ENCODE measurements at places on chromosomes 4 and X.

- no peak for DNase-seq
Observed at GRCh38 chrX:19554786-19555185, 39.5 kb upstream of the MAP3K15 start.

DNA sequence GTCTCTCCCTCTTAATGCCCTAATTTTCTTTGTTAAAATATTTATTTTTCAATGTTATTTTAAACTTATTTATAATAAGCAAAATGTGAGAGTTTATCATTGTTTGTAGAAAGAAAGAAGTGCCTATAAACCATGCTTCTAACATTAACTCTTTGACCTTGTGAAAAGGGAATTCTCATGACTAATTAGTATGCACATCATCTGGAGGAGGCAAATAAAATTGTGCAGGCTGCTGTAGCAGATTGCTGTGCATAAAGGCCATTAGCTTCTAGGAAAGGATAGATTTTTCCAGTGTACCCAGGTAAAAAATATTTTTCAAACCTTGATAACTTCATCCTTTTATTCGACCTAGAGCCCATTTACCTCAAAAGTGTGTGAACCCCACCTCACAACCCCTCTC is 84.6 kb upstream of the GUCY1A1 start:
- no peak for DNase-seq

DNA sequence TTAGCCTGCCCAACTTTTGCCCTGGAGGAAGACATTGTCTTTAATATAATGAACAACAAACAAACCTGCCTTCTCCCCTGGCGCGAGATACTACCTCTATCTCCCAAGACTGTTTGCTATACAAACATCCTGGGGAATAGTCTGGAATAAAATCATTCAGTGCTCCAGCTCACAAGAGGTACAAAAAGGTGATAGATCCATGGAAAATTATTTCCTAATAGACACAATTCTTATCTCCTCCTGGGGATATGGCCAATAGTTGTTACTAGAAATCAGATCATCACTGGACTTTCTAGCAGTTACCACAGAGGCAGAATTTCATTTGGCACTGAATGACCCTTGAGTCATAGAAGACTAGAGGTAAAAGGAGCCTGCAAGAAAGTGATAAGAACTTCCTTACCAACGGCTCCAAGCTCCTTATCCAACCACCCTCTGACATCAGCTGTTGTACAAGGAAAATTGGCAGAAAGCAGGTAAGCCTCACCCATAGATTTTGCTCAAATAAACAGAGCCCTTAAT is 38.1 kb downstream of the MID1 start:
- peak; percentile 1 for DNase-seq

DNA sequence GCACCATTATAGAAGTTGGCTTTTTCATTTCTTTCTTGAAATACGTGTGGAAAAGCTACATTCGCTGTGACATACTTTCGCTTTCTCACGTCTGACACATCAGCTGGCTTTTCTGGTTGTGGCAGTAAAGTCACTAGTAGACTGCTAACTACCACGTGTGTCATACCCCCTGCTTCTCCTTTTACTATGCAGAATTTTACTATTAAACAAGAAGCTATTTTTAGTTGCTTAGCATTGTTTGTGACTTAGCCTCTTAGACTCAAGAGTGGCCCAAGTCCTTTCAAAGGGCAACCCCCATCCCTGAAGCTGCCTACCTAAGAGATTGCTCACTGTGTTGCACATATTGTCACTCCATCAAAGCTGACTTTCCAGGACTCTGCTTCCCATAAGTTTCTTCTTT is 2.1 kb upstream of the IL2 start:
- DNase-seq: no peak

GRCh38 chr4:155001251-155001650 is 207.2 kb upstream of the NPY2R start:
- no peak for DNase-seq

DNA sequence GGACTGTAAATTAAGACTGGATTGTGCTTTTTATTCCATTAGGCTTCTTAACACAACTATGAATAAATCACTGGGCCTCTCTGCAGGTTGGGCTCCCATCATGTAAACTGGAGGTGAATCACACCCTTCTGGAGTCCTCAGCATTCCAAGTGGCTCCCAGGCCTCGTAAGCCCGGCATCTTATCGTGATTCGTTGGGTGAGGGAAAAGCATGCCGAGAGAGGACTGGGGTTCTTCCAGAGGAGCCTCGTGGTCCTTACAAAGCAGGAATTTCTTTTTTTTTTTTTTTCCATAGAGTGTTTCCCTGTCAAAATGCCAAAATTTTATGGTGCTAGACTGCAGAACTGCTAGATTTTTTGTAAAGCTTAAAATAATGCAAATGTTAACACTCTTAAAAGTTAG is 20.0 kb downstream of the CLDN22 start:
- no peak for DNase-seq

- DNase-seq: no peak
Observed at GRCh38 chr4:169741569-169741968, 16.2 kb downstream of the HPF1 start.

DNA sequence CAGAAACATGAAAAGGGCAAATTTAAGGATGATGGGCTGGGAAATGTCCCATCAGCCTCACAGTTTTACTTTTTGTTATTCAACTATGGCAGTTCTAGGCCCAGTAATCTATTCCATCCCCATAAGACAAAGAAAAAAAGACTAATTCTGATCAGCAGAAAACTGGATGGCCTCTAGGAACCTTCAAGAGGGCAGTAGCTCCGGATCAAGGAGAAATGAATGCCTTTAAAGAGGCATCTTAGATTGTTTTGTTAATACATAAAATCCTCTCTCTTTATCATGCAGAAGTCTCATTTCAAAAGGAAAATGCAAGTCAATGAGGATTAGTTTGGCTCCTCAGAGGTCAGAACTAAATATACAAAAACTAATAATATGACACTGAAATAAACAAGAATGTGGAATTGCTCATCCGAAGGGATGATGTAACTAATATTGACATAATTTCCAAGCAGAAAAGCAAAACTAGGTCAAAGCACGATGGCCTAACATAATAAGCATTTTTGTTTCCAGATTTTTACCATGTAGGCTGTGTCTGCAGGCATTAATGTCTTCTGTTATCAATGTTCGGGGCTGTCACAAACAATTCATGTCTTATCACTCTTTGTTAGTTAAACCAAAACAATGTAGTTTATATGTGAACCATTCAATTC is 8.8 kb downstream of the MID1 start:
- DNase-seq: no peak

GRCh38 chr4:10129196-10130177 is 12.9 kb upstream of the WDR1 start:
- DNase-seq: no peak

DNA sequence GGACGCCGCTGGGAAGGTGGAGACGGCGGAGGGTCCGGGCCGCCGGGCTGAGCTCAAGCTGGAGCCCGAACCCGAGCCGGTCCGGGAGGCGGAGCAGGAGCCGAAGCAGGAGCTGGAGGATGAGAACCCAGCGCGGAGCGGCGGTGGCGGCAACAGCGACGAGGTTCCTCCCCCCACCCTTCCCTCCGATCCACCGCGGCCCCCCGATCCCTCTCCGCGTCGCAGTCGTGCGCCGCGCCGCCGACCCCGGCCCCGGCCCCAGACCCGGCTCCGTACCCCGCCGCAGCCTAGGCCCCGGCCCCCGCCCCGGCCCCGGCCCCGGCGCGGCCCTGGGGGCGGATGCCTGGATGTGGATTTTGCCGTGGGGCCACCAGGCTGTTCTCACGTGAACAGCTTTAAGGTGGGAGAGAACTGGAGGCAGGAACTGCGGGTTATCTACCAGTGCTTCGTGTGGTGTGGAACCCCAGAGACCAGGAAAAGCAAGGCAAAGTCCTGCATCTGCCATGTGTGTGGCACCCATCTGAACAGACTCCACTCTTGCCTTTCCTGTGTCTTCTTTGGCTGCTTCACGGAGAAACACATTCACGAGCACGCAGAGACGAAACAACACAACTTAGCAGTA is 483 bp downstream of the USP27X start:
- peak; percentile 6 for DNase-seq

DNA sequence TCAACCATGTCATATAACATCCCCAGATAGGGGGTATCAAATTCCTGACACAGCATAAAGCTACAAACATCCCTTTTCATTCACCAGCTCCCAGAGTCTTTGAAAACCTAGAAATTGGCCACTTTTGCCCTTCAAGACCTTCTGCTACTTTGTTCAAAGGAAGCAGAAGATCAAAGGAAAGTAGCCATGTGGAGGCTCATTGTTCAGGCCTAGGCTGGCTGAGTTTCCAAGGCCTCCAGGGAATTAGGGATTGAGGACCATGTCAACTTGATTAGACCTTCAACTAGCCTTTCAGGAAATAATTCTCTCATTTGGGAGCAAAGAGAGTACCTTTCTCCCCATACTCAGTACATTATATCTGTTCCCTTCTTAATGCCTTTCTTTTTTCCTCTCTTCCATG is 66.8 kb upstream of the ATXN3L start:
- peak; percentile 34 for DNase-seq

DNA sequence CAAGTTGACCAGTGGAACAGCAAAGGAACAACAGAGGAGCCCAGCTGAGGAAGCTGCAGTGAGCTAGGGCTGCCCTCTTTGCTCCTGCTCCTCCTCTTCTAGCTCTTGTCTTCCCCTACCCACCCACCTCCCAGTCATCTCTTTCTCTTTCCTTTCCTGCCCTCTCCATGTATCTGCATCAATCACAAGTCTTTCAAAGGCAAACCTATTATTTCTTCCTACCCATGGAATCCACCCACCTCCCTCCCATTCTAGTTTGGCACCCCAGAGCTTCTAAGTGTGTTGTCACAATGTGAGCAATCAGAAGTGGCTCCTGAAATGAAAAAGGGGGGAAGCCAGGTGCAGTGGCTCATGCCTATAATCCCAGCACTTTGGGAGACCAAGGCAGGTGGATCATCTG is 69.3 kb downstream of the TSC22D3 start:
- DNase-seq: peak; percentile 13

- no peak for DNase-seq
Observed at GRCh38 chrX:22193851-22194659, 78.7 kb upstream of the CBLL2 start.

- DNase-seq: no peak
Observed at GRCh38 chr4:101793397-101793796, 2.9 kb downstream of the BANK1 start.

DNA sequence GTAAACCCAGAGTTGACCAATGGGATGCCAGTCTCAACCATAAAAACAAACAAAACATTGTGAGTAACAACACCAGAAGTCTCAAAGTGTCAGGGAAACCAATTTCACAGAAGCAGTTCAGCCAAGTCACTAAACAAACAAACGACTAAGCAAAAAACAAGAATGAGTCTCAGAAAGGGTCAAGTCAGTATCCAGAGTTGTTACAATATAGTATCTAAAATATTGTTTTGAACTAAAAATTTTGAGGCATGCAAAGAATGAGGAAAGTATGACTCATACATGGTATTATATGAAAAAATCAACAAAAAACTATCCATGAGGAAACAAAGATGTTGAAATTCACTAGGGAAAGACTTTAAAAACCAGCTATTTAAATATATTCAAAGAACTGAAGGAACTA is 70.6 kb downstream of the AR start:
- no peak for DNase-seq

GRCh38 chr4:172055498-172055897 is 242.3 kb downstream of the GALNTL6 start:
- DNase-seq: no peak

DNA sequence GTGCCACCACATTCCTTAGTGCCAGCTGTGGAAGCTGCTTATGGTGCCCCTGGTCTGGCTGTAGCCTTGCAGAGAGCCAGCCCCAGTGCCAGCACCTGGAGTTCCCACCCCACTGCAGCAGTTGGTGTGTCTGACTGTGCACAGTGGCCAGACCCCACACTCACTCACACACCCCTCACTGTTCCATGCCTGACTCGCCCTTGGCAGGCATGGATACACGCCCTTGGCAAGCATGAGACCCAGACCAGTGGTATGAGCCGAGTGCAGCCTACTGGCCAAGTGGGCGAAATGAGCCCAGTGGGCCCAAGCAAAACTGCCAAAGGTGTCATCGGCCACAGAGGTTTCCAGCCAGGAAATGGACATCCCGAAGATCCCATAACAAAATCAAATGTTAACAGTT is 27.4 kb downstream of the NAA11 start:
- no peak for DNase-seq

GRCh38 chrX:49155243-49155899 is 7.2 kb upstream of the MAGIX start:
- peak; percentile 57 for DNase-seq

- no peak for DNase-seq
Observed at GRCh38 chr4:106286611-106287010, 29.4 kb downstream of the TBCK start.

Measured in NCI-H69 (cell line).